ENCODE measurements at places on chromosomes 1 and 21.

- DNase-seq = no peak
These were observed 17.0 kb upstream of the IGSF21 start for GRCh38 chr1:18090636-18091035.

DNA sequence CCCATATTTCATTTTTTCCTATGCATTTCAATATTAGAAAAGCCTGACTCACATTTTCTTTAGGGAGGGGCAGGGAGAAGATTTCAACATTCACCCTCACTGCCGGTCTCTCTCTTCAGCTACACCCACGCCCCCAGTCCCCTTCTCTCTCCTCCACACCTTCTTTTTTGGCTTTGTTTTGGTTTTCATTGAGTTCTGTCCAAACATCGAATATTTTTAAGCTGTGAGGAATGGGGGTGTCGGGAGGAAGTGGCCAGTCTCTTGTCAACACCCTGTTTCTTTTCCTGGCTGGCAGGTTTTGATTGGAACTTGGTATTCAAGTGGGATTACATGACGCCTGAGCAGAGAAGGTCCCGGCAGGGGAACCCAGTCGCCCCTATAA, 177.3 kb downstream of the PGBD5 start:
- DNase-seq = no peak

GRCh38 chr1:68347415-68347814, 102.3 kb downstream of the RPE65 start:
- DNase-seq = peak; percentile 83

DNA sequence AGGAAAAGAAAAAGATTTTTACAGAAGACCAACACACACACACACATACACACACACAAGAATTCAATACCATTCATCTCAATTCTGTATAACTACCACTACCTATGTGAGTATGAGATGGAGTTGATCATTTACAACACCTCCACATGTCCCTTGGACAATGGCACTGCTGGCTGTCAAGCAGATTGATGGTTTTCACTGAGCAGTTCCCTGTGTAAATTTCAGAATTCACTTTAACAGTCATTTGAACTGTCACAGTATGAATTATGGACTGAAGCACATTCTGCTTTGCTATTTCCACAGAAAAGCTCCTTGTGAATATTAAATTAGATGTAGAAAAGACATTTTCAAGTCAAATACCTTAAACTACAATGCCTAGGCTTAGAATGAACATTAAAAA, 14.3 kb downstream of the KCNT2 start:
- DNase-seq = no peak

DNA sequence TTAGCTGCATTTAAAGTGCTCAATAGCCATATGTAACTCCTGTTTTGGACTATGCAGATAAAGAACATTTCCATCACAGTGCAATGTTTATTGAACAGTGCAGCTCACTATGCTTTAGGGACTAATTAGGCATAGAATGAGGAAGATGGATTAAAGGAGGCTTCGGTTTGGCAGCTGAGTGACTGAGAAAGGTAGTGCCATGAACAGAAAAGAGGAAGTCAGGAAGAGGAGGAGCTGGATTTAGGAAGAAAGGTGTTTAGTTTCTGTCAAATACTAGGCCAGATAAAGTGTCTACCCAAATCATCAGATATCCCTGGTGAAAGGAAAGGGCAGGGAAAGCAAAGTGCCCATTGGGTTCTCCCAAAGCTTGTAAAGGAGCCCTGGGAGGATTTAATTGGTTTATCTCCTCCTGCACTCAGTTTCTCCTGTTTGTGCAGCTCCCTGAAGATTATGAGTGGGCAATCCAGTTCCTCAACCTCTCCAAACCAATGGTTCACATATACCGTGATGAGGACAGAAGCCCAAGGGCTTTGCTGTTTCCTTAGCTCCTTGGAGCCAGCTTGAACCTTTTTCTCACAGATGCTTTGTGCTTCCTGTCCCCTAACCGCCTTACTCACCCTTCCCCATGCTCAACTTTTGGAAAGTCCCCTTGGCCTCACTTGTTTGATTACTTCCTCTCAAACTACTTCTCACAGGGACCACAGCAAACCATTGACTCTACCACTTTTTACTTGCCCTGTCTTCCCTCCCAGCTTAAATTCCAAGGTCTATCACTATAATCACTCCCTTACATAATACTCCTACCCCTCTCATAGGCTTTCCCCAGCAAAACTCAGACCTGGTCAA, 3.5 kb upstream of the RAP1A start:
- DNase-seq = peak; percentile 87

GRCh38 chr1:101312147-101312546, 75.3 kb downstream of the S1PR1 start:
- no peak for DNase-seq

GRCh38 chr1:96845464-96845863, 123.9 kb downstream of the PTBP2 start:
- DNase-seq = peak; percentile 14

DNA sequence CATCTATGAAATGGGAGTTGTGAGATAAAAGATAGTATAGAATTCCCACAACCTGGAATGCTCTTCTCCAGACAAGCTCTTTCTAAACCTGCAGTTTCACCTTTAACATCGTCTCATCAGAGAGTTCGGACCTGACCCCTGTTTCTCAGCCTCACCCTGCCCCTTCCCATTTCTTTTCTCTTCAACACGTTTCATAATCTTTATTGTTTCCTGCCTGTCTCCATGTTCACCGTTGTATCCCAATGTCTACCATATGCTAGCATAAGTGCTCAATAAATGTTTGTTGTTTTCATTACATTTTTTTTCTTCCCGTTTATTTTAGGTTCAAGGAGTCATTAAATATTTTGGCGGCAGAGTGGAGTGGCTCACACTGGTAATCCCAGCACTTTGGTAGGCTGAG, 32.4 kb downstream of the SESN2 start:
- DNase-seq = no peak

DNA sequence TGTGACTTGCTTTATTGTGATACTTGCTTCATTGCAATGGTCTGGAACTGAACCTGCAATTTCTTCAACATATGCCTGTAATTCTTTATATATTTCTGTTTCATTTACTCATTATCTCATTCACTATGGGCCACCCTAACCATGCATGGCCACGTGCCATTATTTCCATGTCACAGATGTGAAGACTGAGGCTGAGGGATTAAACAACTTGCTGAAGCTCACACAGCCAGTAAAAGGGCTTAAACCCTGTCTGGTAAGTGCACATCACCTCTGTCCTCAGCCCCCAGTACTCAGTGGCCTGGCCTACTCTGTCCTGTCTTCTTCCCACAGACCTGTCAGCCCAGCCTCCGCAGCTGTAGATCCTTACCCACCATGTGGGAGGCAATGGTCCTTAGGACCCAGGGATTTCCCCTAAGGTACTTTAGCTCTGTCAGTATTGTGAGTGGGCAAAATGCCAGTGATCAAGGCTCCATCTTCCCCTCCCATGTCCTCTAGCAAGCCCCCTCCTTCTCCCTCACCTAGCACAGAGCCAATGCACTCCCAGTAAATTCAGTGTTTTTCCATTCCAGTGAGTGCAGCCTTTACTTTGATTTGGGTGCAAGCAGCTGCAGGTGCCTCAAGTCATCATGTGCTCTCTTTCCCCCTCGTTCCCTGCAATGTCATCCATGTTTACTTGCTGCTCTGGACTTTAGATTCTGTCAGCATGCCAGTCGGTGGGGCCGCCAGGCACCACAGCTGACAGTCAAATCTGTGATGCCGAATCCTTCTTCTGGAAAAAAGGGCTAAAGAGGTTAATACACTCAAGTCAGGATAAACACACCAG, 228.2 kb upstream of the PROX1 start:
- no peak for DNase-seq

GRCh38 chr1:87279966-87280535, 48.6 kb upstream of the LMO4 start:
- peak; percentile 27 for DNase-seq

DNA sequence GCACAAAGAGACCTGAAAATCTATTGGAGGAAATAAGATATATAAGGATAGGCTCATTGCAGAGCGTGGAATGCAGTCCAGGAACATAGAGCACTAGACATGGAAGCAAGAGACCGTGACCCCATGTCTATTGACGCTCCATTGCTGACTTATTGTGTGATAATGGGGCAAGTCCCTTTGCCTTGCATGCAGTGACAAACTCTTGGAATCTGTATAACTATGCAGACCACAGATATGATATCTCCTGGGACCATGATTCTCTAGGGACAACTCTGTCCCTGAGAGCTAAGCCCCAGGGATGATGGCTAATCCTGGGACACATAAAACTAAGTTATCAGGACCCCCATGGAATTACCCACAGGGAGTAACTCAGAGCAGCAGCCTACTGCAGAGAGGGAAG, 73.1 kb upstream of the PRDX6 start:
- no peak for DNase-seq

DNA sequence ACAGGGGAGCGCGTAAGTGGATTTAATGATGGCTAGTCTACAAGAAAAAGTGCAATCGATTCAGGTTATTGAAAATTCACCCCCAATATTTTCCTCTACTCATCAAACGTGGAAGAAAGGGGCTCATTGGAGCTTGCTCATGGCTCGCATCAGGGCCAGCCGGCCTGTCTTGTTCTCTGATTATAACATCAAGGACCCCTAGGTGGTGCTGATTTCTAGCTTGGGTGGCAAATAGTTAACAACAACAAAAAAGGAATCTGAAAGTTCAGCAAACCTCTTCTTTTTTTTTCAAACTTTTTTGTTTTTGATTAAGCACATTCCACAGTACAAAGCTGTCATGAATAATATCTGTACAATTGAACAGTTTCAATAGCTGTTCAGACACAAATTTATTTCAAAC, 35.8 kb upstream of the SOD1 start:
- DNase-seq = no peak

DNA sequence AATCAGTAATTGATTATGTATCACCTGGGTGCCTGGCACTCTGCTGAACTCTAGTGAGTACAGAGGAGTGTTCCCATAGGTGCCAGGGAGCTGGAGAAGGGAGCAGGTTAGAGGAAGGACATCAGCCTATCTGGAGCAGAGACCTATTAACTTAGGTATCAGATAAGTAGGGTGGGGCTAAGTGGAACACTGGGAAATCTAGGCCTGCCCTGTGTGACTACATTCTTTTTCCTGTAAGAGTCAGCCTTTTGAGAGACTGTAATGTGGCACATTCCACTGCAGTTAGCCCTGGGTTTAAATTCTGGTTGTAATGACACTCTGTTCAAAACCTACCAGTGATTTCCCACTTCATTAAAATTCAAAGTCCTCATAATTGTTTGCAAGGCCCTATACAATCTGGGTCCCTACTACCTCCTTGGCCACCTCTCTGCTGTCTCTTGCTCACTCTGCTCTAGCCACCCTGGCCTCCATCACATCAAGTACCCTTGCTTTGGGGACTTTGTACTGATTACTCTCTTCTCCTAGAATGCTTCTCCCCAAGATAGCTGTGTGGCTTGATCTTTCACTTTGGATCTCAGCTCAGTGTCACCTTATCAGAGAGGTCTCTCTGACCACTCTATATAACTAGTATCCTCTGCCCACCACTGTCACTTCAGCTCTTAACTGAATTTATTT, 12.9 kb downstream of the STX12 start:
- no peak for DNase-seq

DNA sequence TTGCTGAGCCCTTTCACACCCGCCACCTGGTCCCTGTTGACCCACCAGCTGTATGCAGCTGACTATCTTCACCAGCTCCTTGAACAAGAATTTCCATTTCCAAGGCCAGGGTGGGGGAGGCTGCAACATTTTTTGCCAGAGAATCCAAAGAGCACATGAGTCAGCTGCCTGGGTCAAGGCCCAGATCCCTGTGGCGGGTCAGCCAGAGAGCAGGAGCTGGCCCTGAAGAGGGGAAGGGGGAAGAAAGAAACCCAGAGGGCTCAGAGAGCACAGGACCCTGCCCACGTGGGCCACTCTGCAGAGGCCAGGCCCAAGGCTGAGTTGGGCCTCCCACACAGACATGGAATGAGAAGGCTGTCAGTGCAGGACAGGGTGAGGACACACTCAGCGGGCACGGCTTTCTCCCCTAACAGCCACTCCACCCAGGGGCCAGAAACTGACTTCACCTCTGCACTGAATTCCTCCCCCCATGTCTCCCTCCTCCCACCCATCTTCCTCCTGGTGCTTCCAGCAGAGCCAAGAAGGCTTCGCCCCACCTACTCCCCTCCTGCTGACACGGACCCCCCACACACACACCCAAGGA, 28.9 kb downstream of the S100A6 start:
- no peak for DNase-seq

GRCh38 chr1:100626397-100626796, 88.5 kb downstream of the GPR88 start:
- no peak for DNase-seq

GRCh38 chr1:7117399-7118281, 332.4 kb downstream of the CAMTA1 start:
- peak; percentile 3 for DNase-seq

GRCh38 chr1:113519556-113519955, 129.2 kb downstream of the MAGI3 start:
- no peak for DNase-seq

DNA sequence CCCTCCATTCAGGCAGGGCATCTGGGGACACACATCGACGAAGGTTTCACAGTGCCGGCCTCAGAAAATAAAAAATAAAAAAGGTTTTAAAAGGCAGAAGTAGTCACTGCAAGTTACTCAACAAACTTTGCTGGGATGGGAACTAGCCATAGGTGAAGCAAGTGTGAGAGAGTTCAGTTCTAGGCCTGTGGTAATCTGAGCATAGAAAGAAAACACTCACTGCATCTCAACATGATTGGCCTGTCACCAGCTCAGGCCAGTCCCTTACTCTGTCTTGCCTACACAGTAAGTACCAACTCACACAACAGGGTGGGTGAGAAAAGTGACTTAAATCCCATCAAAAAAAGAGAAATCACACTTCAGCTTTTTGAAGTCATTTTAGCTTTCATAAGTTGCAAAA, 30.2 kb upstream of the ADAM30 start:
- no peak for DNase-seq

- DNase-seq = no peak
These were observed 55.5 kb downstream of the CD46 start for GRCh38 chr1:207807326-207807689.

- DNase-seq = peak; percentile 73
These were observed 24.4 kb upstream of the WDR26 start for GRCh38 chr1:224458996-224459395.

- DNase-seq = no peak
These were observed 51.0 kb downstream of the EPB41 start for GRCh38 chr1:28965271-28965870.

DNA sequence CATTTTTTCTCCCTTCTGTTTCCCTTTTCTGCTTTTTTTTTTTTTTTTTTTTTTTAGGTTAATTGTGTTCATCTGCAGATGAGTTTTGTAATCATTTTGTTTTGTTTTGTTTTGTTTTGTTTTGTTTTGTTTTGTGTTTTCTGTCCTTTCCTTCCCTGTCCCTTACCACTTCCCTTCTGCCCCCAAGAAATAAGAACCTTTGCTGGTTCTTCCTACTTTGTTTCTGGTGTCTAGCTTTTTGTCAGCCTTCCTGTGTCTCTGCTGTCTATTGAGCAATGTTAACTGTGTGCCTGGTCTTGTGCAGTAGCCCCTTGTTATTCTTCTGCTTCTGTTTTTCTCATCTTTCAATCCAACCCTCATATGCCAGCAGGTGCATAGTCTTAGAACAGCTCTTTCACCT, 46.0 kb downstream of the MPZL1 start:
- DNase-seq = peak; percentile 23
